Stimulated activated CD4-positive, alpha-beta T cell treated with anti-CD3 and anti-CD28 coated beads, Interleukin-1b, Interleukin-23, amount 100 ng/mL, for 1 hour (primary cell): ENCODE measurements at places on chromosomes 7 and 10.
A peak's percentile ranks its signal among the peaks of the same experiment; 100 is the strongest.

DNA sequence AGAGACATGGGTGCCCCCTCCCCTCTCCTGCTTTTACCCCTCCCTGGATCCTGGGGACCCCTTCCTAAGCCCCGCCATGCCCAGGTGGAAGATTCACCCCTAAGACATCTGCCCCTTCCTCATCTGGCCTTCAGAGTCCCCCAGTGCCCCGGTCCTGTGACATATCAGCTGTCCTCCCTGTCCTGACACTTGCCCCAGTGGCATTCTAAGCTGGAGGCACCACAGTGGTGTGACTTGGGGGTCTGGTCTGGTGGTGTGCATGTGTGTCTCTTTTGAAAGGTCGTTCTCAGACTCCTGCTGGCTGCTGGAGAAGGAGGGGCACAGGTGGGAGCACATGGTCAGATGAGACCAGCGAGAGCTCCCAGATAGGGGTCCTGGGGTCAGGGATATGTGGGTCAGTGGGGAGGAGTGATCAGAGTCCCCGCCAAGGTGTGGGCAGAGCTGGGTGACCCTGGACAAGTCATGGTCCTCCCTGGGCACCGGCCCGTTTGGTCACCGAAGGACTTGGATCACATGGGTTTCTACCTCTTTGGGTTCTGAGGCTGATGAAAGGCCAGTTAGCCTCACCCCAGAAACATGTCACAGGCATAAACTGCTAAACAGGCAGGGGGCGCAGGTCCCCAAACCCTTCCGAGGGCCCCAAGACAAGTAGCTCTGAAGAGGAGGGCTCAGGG lies 645 bp upstream of the TFR2 start:
- no peak for DNase-seq

DNA sequence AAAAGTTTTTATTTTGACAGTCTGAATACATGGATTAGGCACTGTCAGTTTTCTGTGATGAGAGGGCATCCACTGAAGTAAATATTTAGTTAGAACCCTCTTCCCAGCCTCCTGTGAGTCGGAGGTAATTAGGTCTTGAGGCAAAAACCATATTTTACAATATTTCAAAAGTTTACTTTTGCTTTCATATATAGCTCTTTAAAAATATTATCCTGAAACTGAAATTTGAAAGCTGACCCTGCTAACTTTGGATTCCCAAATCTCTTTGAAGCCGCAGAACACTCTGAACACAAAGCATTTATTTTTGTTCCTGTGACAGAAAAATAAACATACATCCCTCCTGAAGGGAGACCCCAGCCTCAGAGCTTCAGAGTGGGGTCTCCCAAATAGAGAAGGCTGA lies 317.4 kb downstream of the KIF20B start:
- DNase-seq: no peak

DNA sequence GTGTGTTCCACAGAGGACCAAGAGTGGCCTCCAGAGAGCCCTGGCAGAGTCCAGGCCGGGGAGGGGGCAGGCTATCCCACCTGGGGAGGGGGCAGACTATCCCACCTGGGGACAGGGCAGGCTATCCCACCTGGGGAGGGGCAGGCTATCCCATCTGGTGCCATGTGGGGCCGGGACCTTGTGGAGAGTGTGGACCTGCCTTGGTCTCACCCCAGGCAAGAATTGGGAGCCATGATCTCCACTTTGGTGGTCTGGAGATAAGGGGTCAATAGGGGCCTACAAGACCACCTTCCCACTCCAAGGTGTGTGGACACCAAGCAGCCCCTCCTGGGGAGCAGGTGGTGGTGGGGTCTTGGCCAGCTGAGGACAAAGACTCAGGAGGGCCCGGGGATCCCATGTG lies 138.2 kb downstream of the EBF3 start:
- no peak for DNase-seq

DNA sequence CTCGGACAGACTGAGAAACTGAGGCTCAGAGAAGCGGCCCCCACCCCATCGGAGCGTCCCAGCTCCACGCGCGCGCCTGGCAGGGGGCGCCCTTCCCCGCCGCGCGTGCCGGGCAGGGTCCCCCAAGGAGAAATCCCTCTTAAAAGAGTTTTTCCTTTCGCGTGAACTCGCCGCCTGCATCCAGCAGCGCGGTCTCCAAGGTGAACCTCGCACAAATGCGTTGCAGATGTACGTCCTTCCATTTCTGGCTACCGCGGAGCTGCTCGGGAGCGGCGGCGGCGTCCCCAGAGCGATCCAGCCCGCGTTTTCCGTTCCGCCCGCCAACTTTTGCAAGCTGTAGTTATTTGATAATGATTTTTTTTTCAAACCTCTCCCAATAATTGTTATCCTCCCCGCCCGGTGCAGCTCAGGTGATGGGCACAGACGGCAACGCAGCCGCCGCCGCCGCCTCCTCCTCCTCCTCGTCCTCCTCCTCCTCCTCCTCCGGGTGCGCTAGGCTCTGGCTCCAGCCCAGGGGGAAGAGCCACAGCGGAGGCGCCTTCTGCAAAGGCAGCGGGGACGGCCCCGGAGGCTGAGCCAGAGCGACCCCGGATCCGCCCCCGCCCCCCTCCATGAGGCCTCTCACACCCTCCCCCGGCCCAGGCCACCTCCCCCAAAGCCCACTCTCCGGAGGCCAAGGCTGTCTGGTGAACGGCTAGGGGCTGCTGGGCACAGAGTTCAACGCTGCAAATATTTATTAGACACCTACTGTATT lies 74.0 kb upstream of the CUX1 start:
- DNase-seq: peak; percentile 23

DNA sequence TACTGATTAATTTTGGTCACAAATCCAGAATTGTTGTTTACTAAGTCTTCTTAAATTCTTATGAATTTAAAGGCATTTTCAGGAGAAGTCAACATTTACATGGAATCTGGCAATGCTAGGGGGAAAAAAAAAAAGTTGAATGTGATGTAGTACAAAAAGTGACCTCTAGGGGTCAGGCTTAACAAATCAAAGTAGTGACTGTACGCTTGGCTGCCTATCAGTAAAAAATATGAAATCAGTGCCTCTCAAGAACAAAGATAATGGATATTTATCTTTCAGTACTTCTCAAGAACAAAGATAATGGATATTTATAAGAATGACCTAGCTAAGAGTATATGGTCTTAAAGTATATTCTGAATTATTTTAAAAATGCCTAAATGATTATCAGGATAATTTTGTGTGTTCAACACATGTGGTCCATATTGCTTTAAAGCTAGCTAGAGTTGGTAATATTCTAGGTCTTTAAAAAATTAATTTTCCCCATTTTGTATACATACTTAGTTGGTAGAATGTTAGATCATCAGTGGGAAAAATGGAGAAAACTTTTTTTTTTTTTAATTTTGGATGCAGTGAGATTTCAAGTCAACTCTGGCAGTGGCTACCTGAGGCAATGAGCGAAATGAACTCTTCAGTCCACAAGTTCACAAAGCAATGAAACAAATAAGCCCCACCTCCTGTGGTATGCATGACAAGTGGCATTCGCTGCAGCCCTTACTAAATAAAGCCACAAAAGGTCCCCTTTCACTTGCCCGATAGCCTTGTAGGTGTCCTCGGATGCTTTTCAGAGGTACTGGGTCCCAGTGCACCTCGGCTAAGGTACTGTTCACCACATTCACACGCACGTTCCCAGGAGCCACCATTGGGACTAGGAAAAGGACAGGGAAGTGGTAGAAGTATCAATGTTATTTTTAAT lies 51.2 kb upstream of the LAMB4 start:
- DNase-seq: no peak

GRCh38 chr10:21304608-21305007 lies 220.9 kb downstream of the SKIDA1 start:
- DNase-seq: no peak

GRCh38 chr7:6293202-6293601 lies 20.8 kb upstream of the CYTH3 start:
- DNase-seq: no peak

DNA sequence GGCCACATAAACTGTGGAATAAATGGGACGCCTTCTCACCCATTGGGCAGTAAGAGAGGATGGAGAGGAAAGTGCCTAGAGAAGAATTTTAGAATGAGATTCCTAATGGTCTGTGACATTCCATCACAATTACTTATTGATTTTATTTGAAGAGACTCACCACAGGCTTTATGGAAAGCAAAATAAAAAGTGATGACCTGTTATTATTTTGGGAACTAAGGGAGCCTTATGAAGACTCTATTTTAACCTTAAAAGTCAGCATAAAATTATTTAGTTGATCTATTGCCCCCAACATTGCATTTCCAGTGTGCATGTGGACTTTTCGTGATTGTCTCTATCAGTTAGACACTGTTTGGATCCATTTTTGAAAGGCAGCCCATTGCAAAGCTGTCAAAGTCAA lies 107.5 kb downstream of the PCLO start:
- no peak for DNase-seq

- no peak for DNase-seq
Measured at GRCh38 chr7:130961128-130961601, 227.2 kb upstream of the KLF14 start.

DNA sequence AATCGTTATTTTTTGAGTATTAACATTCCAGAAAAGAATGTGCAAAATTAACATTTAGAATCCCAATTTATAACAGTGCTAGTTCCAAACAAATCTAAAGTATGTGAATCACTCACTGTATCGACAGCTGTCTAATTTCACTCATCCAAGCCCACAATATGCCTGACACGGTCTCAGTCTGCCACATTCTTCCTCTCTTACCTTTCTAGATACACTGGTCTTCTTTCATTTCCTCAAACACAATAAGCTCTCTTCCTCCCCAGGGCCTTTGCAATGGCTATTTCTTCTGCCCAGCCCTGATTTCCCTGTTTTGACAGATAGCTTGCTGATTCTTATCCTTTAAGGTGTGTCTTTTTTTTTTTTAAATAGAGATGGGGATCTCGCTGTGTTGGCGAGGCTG lies 48.8 kb downstream of the UBE2H start:
- no peak for DNase-seq

DNA sequence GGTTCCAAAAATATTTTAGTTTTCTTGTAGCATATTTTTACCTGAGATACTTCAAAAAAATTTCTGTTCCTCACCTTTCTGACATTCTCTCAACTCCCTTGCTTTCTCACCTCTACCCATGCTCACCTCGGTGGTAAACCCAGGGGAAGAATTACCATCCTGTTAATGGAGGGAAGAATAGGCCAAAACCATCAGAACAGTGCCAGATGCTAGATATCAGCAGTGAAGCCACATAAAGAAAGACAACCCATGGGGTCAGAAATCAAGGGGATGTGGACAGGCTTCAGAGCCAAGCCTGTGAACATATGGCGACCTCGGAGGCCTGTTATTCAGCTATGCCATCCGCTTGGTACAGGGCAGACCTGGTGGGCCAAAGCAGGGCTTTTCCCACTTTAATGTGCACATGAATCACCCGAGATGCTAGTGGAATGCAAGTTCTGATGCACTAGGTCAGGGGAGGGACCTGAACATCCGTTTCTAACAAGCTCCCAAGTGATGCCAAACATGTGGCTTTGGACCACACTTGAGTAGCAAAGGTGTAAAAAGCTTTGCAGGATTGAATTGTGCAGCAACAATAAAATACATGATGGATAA lies 125.5 kb downstream of the NPY start:
- no peak for DNase-seq

- DNase-seq: no peak
Measured at GRCh38 chr10:28879875-28880682, 202.8 kb downstream of the BAMBI start.

- DNase-seq: no peak
Measured at GRCh38 chr10:43073191-43073590, 3.7 kb upstream of the RET start.

DNA sequence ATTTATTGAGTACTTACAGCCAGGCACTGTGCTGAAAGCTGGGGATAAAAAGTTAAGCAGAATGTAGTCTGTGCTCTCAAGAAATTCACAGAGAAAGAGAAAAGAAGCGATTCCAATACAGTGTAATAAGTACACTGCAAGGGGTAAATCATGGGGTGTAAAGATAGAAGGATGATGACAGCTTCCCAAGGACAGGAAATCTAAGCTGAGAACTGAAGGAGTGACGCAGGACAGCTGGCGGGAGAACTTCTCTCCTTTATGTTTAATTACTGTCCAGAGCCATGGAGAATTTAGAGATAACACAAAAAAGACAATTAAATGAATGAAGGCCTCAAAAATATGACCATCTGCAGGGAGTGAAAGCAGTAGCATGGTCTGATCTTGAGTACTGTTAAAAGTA lies 34.8 kb downstream of the C7orf33 start:
- DNase-seq: no peak

GRCh38 chr10:111784436-111784835 lies 399.1 kb downstream of the GPAM start:
- DNase-seq: no peak

DNA sequence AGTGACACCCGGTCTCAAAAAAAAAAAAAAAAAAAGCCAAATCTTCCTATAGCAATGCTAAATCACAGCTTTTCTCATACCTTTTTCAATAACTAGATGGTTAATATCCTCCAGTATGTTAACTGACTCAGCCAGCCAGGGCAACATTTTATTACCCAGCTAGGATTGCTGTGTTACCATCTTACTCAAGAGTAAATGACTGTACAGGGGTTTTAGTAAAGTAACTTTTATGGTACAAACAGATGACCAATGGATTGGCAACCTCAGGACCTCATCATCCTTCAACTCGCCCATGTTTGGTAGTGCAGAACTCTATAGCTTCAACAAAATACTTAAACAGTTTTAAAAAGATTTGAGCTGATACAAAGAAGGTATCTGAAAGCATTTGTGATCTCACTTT lies 59.5 kb downstream of the HBP1 start:
- no peak for DNase-seq

DNA sequence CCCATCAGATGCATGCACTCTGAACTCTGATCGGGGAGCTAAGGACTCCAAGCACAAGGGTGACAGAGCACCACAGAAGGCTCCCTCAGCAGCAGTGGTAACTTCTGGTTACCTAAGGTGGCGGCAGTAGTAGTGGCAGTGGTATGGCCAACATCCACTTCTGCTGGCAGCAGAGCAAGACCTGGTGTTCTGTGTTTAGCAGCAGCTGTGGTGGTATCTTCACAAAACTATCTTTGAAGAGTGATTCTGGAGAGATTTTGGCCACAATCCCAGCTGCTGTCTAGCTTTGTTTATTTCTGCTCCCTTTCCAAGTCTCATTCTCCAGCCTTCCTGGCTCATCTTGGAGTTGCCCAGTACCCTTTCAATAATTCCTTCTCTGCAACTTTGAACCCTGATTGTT lies 102.4 kb upstream of the LRGUK start:
- no peak for DNase-seq

- no peak for DNase-seq
Measured at GRCh38 chr7:64640504-64640903, 25.4 kb upstream of the ZNF107 start.

GRCh38 chr7:19617901-19618300 lies 90.9 kb downstream of the POLR1F start:
- no peak for DNase-seq

GRCh38 chr7:70812511-70812910 lies 319.4 kb upstream of the GALNT17 start:
- no peak for DNase-seq

DNA sequence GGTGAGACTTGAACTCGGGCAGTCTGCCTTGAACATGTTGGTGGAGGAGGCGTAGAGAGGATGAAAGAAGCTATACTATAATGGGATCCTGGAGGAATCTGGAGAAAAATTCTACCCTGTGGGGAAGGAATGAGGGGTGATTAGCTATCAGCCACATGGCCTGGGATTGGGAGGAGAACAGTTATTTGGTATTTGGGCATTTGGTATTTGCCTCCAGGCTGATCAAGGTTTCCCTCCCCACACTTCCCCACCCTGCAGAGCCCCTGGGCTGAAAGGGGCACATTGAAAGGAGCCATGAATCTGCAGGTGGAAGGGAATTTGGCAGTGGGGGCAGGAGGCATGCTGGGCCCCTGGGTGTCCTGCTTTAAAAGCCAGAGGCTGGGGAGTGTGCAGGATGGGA lies 235.3 kb downstream of the INHBA start:
- no peak for DNase-seq

GRCh38 chr7:83913174-83913573 lies 264.2 kb upstream of the SEMA3E start:
- DNase-seq: no peak
